ENCODE measurements at places on chromosomes 7 and 10.

GRCh38 chr10:80871083-80871482 is 333.4 kb downstream of the SH2D4B start:
- no peak for DNase-seq

GRCh38 chr7:47231627-47232026 is 350.3 kb downstream of the TNS3 start:
- no peak for DNase-seq

DNA sequence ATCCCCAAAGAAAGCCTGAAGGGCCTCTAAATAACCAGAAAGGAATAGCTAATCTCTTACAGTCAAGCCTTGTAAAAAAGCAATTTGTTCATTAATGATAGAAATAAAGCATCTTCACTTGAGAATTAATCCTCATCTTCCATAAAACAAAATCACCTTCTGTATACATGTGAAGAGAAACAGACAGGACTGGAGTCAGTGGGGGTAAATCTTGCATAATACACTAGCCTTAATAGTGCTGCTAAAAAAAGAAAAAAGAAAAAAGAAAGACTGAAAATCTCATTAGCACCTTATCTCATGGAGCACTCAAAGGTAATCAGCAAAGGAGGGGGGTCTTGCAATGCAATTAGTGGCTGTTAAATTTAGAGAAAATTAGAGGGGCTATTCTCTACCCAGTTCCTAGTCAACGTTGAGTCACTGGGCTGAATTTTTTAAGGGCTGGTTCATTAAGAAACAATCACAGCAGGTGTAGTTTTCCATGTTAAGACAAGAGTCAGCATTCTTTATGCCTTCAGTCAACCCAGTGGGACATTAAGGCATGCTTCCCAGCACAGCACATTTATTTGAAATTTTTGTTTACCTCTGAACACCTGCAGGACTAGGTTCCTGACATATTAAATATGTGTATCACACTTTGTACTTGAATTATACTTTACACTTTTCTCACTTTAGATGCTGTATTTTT is 1455.7 kb upstream of the CELF2 start:
- no peak for DNase-seq

GRCh38 chr10:29496341-29497162 is 138.2 kb downstream of the SVIL start:
- DNase-seq, result peak; percentile 45

DNA sequence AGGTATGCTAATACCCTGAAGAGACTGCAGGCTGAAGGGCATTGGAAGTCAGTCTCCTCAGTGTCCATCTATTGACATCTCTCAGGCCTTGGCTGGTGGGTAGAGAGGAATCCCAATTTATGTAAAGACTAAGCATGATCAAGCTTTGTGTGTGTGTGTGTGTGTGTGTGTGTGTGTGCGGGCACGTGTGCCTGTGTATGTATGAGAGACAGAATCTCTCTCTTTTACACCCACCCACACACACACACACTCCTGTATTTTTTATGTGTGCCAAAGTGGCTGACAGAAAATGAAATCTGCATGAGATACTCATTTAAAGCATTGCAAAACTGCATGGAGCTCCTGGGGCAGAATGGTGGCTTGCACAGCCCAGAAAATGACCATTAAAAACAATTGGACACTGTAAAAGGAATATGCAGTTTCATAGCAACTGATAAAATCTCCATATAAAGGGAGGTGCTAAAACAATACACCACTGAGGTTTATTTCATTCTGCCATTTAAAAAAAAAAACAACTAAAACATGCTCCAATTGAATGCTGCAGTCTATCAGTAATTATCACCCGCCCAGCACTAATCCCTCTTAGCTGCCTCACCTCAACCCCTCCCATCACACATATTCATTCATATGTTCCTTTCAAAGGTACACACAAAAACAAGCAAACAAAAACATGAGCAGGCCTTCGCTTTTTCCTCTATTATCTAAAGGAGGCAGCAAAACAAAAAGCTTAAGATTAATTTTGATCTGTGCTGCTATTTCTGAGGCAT is 385.0 kb downstream of the KCNMA1 start:
- DNase-seq, result no peak

DNA sequence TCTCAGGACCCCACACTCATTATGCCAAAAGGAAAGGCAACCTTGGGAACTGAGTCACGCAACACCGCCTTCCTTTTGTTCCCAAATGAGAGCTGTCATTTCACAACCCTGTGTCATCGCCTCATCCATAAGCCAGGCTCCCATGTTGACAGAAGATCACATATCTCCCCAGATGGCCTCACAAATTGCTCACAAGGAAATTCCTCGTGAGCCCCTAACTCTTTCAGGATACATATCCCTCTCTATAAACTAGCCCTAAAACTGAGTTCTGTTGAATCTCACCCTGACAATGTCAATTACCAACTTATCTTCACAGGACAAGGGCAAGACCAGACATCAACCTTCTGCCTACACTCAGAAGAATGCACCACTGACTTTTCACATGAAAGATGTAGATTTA is 22.6 kb downstream of the CCDC3 start:
- no peak for DNase-seq

GRCh38 chr10:96718304-96718990 is 1.9 kb downstream of the PIK3AP1 start:
- no peak for DNase-seq

GRCh38 chr10:63901881-63902280 is 380.7 kb downstream of the REEP3 start:
- no peak for DNase-seq

DNA sequence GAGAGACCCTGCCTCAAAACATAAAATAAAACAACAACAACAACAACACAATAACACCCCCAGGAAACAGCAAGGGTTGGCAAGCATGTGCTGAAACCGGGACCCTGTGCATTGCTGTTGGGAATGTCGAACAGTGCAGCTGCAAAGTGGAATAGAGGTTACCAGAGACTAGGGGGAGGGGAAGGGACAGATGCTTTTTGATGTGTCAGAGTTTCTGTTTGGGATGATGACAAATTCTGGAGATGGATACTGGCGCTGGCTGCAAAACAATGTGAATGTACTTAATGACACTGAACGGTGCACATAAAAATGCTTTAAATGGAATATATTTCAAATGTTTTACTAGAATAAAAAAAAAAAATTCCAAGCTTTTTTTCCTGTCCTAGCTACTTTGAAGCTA is 241.8 kb downstream of the TEX36 start:
- DNase-seq, result no peak

DNA sequence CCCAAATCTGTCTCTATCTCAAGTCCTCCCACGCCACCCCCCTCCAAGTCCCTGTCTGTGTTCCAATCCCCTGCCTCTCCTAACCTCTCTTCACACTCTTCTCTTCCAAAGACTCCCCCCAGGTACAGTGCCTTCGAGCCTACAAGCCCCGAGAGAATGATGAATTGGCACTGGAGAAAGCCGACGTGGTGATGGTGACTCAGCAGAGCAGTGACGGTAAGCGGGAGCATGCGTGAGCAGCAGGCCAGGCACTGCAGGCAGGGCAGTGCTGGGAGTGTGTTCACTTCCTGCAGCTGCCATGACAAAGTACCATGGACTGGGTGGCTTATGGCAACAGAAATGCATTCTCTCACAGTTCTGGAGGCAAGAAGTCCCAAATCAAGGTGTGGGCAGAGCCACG is 23.4 kb downstream of the ARHGEF5 start:
- DNase-seq, result no peak

DNA sequence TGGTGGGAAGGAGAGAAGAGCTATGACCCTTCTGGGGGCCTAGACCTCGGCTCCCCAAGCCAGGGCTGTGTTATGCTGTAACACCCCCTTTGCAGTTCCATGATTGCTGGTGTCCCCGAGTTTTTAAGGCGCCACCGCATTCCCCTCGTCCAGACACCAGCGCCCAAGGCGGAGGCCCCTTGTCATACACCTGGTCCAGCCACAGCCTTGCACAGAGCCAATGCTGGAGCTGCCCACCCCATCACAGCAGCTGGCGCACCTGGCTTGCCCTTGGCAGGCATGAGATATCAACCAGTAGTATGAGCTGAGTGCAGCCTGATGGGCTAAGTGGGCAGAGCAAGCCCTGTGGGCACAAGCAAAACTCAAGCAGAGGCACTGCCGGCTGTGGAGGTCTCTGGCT is 209.4 kb downstream of the SORCS1 start:
- DNase-seq, result no peak

- no peak for DNase-seq
These were observed 239.9 kb downstream of the ADRA2A start for GRCh38 chr10:111316722-111317212.

- no peak for DNase-seq
These were observed 67.5 kb upstream of the MEOX2 start for GRCh38 chr7:15753887-15754579.

DNA sequence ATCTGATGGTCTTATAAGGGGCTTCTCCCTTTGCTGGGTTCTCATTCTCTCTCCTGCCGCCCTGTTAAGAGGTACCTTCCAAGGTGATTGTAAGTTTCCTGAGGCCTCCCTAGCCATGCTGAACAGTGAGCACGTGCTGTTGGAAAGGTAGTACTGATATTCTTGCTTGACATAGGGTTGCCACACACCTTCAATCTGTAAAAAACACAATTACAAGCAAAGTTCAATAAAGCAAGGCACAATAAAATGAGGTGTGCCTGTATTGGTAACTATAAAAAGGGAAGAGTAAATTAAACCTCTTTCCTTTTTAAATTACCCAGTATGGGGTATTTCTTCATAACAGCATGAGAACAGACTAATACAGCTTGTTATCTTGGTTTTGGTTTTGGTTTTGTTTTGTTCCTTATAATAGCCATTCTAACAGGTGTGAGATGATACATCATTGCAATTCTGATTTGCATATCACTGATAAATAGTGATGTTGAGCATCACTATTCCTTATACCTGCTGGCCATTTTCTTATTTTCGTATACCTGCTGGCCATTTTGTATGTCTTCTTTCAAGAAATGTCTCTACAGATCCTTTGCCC is 164.9 kb upstream of the TRIM24 start:
- DNase-seq, result no peak

GRCh38 chr10:54908019-54908418 is 107.0 kb upstream of the PCDH15 start:
- no peak for DNase-seq

DNA sequence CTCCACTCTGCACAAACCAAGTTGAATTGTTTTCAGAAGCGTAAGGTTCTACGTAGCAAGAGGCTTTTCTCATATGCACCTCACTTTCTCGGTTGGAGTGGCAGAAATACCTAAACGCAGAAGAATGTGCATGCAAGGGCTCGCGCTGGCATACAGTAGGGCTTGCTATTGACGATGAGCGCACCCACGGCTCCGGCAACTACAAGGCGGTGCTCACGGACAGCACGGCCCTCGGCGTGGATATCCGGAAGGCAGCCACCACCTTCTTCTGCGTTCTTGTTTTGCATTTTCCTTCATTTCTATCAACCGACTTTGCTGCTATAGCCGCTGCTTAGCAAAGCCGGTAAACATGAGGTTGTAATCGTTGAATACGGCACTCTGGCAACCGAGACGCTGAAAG is 51.1 kb upstream of the UBE3C start:
- DNase-seq, result no peak

- DNase-seq, result no peak
These were observed 33.5 kb upstream of the LEP start for GRCh38 chr7:128207609-128208008.

DNA sequence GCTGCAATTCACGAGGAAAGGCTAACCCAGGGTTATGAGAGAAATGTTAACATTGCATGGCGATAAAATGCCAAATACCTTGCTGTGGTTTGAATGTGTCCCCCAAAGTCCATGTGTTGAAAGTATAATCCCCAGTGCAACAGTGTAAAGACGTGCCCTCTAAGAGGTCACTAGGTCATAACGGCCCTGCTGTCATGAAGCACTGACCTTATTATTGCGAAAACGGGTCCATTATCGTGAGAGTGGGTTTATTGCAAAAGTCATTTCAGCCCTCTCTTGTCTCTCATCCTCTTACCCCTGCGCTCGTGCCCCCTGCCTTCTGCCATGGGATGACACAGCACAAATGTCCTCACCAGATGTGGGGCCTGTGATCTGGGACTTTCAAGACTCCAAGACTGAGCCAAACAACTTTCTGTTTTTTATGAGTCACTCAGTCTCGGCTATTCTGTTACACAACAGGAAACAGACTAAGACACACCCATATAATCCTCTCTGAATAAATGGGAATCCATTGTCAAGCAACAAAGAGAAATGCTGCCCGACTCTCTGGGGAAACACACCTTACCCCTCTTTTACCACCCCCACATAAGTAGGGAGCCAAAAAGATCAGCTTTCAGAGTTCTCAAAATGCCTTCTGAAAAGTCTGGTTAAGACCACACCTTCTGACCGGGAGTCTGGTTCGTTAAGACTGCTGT is 73.1 kb upstream of the UCN3 start:
- no peak for DNase-seq

GRCh38 chr7:2245883-2246675 is 4.1 kb downstream of the NUDT1 start:
- DNase-seq, result no peak

All from activated T-cell treated with anti-CD3 and anti-CD28 coated beads for 24 hours (primary cell).